ENCODE measurements at places on chromosomes 1 and 21.

DNA sequence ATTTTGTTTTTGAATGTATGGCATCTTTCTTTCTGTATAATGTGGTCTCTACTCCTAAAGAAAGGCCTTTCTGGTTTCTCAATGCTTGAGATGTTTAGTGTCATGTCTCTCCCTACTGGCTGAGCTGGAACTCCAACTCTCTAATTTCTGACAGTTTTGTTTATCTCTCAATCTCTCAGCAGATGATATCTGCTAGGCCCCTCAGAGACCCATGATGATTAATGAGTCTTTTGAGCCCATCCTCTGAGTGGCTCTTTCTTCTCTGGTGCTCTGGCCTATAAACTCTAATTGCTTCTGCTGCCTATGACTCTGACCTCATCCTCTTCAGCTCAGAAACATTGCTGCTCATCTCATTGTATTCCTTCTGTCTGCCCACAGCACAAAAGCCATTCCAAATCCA is 46.6 kb downstream of the CRB1 start:
- DNase-seq, result no peak

DNA sequence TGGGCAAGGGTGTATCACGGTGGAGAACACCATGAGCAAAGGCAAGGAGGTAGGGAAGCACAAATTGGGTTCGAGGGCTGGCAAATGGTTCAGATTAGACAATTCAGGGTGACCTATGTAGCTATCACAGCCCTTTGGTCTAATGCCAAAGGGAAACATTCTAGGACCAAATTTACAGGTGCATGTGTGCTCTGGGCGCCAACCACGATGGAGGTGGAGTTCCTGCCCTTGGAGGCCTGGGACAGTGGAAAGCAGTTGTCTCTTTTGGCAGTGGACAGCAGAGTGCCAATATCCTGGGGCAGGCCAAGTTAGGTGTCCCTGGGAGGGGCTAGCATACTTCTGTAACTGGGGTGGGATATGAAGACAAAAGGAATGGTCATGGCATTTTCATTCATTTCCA is 40.1 kb downstream of the IGFN1 start:
- DNase-seq, result no peak

GRCh38 chr1:217133958-217134856 is 411.0 kb upstream of the ESRRG start:
- DNase-seq, result no peak

- no peak for DNase-seq
Observed at GRCh38 chr1:166905136-166905535, 29.1 kb upstream of the TADA1 start.

All from NAMALWA (cell line).